ENCODE measurements at places on chromosomes 3 and 15.
A peak's percentile ranks its signal among the peaks of the same experiment; 100 is the strongest.

GRCh38 chr15:89781055-89781454 lies 4.9 kb downstream of the MESP2 start:
- no peak for DNase-seq

DNA sequence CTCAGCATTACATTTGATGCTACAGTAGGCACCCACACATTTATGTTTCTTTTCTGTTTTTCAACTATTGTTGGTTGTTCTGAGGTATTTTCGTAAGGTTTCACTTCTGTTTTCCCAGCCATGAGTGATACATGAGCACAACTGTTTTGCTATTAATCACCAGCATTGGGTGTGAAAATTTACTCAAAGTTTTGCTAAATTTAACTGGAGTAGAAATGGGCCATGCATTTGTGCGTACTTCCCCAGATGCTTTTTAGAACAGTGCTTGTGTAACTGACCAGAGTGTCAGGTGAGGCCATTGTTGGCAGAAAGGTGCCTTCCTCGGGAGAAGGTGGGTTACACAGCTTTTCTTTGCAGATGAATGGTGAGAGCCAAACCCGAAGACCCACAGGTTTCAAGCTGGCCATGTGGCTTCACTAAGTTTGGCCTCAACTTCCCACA lies 70.4 kb downstream of the ST6GAL1 start:
- DNase-seq = no peak

GRCh38 chr3:172201136-172201869 lies 161.9 kb downstream of the FNDC3B start:
- peak; percentile 63 for DNase-seq

- DNase-seq = no peak
Measured at GRCh38 chr3:53812434-53812833, 33.8 kb downstream of the CHDH start.

- DNase-seq = no peak
Measured at GRCh38 chr3:173138026-173138425, 3.0 kb downstream of the SPATA16 start.

DNA sequence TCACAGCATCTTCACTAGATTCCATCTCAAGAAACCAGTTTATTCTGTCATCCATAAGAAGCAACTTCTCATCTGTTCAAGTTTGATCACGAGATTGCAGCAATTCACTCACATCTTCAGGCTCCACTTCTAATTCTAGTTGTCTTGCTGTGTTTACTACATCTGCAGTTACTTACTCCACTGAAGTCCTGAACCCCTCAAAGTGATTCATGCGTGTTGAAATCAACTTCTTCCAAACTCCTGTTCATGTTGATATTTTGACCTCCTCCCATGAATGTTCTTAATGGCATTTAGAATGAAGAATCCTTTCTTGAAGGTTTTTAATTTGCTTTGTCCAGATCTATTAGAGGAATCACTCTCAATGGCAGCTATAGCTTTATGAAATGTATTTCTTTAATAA lies 287.6 kb upstream of the TBL1XR1 start:
- DNase-seq = no peak

GRCh38 chr3:8421267-8421666 lies 80.4 kb upstream of the LMCD1 start:
- DNase-seq = no peak

- DNase-seq = no peak
Measured at GRCh38 chr3:127524296-127524896, 66.1 kb downstream of the TPRA1 start.

- no peak for DNase-seq
Measured at GRCh38 chr3:197225579-197225978, 72.8 kb downstream of the DLG1 start.

Data from GM03348 (cell line).